SHP77 (cell line): ENCODE measurements at places on chromosomes 13 and 19.

DNA sequence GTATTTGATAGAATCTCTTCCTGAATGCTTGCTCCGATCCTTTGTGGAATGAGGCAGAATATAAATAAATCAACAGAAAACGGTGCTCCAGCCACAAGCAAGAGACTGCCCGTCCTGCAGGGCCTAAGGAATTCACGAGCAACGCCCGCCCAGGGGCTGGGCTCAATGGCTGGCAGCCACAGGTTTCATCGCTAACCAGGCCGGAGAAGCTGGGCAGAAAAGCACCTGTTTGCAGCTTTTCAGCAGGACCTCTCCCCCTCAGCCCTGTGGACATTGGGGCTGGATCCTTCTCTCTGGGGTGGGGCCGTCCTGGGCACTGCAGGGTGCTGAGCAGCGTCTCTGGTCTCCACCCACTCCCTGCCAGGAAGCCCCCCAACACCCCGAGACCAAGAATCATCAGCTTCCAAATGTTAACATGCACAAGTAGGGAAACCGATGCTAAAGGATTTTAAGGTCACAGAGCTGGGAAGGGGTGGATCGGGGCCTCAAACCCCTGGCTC is 102.5 kb downstream of the GADD45B start:
- no peak for DNase-seq

GRCh38 chr13:27091451-27091850 is 80.2 kb downstream of the USP12 start:
- DNase-seq, result no peak

- no peak for DNase-seq
These were observed 184.2 kb downstream of the ZNF486 start for GRCh38 chr19:20351244-20351643.

DNA sequence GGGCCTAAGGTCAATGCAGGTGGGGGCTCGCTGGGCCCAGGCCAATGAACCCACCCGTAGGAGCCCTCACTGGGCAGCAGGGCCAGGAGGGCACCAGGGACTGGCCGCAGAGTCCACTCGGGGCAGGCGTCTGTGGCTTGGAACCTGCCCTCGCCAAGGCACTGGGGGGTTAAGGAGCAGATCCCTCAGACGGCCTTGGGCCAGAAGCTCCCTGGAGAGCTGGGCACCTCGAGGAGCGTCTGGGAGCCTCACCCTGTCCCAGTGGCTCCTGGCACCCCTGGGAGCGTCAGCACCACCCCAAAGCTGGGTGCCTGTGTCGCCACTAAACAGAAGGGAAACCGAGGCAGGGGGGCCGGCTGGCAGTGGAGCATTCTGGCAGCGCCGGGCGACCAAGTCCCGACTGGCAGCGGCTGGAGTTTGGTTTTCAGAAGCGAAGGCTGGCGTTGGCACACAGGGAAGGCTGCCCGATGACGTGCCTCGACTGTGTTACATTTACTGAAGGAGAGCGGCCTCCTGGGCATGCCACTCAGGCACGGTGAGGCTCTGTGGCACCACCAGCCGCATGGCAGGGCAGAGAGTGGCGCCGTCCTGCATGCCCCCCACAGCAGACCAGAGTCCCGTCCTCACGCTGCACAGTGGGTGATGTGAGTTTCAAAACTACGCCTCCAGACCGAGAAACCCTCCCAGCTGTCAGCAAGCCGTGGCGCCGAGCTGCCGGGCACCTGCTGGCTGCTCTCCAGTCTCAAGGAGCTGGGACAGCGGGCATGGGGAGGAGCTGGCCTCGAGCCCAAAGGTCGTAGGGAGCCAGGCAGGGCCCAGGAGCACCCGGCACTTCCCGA is 9.2 kb upstream of the MEX3D start:
- no peak for DNase-seq

- peak; percentile 30 for DNase-seq
These were observed 44.5 kb downstream of the RFX2 start for GRCh38 chr19:6065685-6066374.

- DNase-seq, result no peak
These were observed 43.7 kb downstream of the ELF1 start for GRCh38 chr13:40975441-40975840.

- peak; percentile 23 for DNase-seq
These were observed 813 bp upstream of the DMPK start for GRCh38 chr19:45782820-45783785.

DNA sequence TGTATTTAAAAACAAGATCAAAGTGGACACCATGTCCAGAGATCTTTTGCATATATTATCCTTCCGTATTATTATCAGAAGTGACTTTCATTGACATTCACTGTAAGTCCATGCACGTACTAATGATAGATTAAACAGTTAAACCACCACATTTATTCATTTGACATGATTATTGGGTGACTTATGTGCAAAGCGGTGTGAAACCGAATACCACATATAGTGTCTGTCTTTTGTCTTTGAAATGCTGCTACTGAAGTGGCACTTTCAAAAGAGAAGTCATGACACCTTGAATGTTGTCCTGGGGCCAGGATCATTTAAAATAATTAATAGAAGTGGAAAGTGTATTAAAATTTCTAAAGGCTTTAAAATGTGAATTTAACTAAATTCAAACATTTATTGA is 100.1 kb downstream of the ERCC5 start:
- no peak for DNase-seq

DNA sequence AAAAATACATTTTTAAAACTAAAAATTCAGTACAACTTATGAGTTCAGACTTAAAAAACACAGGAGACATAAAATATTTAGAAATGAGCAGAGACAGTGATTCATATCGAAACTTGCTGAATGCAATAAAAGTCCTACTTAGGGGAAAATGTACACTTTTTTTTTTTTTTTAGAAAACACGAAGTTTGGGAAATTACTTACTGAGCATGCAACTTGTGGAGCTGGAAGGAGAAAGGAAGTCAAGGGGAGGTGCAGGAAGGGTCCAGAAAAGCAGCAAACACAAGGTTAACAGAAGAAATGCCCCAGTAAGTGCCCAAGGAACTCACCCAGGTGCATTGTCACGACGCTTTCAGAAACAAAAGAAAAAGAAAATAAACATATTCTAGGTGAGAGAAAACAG is 18.6 kb upstream of the LAIR1 start:
- DNase-seq, result no peak

GRCh38 chr13:32086791-32087441 is 55.3 kb downstream of the FRY start:
- no peak for DNase-seq

GRCh38 chr13:28411831-28412353 is 83.0 kb downstream of the FLT1 start:
- no peak for DNase-seq

DNA sequence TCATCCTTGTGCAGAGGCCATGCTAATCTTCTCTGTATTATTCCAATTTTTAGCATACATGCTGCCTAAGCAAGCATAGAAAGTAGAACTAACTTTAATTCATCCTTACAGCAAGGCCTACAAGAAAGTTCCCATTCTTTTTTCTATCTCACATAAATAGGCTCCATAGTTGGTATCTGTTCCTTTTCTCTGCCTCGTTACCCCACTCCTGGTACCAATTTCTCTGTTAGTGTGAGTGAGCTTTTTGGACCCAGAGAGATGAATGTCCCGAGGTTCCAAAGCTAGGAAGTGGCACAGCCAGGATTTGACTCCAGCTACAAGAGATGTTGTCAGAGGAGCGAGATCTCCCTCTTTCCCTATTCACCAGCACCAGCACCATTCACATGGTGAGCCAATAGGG is 9.7 kb downstream of the HIF3A start:
- no peak for DNase-seq

- no peak for DNase-seq
These were observed 85.1 kb downstream of the FNDC3A start for GRCh38 chr13:49060678-49061387.

DNA sequence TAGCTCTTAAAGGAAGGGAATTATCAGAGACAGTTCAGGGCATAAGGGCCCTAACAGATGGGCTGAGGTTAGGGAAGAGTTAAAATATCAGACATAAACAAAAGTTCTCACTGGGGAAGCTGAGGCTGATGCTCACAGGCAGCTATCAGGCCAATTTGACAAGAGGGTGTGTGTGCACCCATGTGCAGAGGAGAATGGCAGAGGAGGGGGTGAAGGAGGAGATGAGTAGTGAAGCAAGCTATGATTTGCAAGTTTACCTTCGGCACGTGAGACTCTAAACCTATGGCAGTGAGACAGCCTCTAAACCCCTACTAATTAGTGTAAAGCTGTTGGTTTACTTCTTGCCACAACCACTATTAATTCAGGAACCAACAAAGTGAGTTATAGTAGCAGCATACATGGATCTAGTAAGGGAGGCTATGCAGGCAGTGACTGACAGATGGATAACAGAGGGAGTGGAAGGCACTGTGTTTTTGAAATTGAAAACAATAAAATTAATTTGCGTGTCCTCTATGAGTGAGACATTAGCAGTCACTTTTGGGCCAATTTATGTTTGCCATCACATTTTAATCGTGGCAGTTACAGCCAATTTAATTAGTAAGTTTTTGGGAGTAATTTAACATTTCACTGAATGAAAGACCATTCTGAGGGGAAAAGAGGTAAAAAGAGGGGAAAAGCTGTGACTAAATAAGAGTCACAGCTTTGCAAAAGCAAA is 99.6 kb upstream of the HTR2A start:
- DNase-seq, result no peak

- DNase-seq, result no peak
These were observed 3.0 kb upstream of the WDFY2 start for GRCh38 chr13:51581148-51581820.

DNA sequence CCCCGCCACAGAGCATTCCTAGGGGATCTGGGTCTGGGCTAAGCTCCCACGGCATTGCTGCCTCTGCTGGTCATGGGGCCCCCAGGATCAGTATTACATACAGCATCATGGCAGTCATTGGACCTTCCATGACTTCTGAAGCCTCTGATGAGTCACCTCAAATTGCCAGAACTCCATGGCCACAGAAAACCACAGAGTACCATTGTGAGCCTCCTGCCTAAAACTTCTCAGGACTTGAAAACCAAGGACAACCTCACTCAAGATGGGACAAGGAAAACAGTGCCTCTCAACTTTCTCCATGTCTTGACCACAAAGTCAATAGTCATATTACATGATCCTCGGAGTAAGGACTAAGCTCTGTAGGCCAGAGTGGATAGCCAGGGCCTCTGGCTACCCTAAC is 306.0 kb downstream of the GPC5 start:
- no peak for DNase-seq

- peak; percentile 1 for DNase-seq
These were observed 232.0 kb downstream of the B3GLCT start for GRCh38 chr13:31431722-31432137.

- no peak for DNase-seq
These were observed 108.7 kb downstream of the SHISA2 start for GRCh38 chr13:25943081-25943480.

DNA sequence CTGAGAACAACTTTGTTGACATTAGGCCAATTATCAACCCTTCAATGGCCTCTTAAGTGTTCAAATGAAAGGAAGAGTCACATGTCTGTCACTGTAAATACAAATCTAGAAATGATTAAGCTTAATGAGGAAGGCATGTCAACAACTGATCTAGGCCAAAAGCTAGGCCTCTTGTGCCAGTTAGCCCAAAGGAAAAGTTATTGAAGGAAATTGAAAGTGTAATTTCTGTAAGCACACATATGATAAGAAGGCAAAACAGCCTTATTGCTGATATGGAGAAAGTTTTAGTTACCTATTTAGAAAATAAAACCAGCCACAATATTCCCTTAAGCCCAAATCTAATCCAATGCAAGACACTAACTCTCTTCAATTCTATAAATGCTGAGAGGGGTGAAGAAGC is 604.7 kb downstream of the SLITRK6 start:
- peak; percentile 55 for DNase-seq

GRCh38 chr13:30016398-30016797 is 166.0 kb upstream of the UBL3 start:
- no peak for DNase-seq

DNA sequence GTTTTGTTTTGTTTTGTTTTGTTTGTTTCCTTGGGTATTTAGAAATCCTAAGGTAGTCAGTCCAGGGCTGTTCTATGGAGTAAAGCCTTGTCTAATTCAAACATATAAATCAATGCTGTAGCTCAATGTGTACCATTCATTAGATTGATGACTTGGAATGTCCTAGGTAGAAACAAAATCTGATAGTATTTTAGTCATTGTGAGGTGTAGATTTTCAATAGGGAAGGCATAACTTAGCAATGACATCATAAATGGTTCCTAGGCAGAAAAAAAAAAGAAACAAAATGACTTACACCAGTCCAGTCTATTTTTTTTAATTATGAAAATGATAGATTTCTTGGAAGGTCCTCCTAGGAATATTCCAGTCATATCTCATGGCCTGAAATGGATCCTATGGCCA is 189.9 kb downstream of the SPRY2 start:
- no peak for DNase-seq

GRCh38 chr19:3159565-3159964 is 19.0 kb upstream of the S1PR4 start:
- DNase-seq, result no peak

DNA sequence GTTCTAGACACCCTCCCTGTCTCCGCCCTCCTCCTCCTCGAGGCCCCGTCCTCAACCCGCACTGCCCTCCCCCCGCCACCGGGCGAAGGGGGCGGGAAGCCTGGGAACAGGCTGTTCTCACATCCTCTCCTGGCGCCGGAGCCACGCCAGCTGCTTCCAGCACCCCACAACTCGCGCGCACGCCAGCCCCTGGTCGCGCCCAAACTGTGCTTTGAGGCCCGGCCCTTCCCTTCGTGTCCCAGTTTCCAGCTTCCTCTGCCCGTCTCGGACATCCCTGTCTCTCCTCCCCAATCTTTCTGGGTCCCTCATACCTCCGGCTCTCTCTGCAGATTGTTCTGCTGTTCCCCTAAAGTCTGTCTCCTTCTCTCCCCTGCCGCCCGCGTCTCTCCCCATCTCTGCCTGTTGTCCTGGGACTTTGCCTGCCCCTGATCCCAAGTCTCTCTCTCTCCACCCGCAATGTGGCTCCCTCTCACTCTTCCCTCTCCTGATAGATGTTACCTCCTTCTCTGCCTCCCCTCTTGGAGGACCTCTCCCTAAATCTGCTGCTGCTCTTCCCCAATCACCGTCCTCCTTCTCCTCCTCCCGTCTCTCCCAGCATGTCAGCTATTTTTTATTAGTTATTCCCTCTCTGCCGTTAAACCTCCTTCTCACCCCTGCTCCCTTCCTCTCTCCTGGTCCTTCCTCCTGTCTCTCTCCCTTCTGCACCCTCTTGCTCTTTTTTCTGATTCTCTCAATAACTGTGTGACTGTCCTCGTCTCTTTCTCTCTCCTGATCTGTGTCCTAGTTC is 14.2 kb downstream of the DPF1 start:
- DNase-seq, result peak; percentile 67

- DNase-seq, result no peak
These were observed 53.2 kb downstream of the COMP start for GRCh38 chr19:18737954-18738351.
